Mesendoderm (in vitro differentiated cells): ENCODE measurements at places on chromosomes 16 and 17.

DNA sequence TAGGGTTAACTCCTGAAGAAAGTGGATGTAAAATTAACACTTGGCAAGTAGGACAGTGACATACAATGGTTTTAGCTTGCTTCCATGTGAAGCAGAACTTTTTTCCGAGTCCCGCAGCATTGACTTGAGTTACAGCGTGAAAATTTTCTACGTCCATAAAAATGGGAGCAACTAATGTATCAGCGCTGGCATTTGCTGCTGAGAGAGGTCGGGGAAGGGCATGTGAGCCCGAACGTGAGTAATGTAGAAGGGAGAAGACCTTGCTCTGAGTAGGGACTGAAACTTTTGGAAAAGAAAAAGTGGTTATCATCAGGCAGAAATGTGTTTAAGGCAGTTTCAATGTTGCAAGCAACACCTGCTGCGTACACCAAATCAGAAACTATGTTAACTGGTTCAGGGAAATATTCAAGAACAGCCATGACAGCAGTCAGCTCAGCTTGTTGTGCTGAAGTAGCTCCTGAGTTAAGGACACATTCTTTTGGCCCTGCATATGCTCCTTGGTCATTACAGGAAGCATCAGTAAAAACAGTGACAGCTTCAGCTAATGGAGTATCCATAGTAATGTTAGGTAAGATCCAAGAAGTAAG is 70.9 kb upstream of the ARL4D start:
- no peak overlapping the region for H3K4me3 ChIP-seq
- no peaks in the 10 kb centered on the region for H3K36me3 ChIP-seq
- H3K4me1 ChIP-seq, result no peaks in the 10 kb centered on the region
- H3K27me3 ChIP-seq, result no peaks in the 10 kb centered on the region

- no peaks in the 10 kb centered on the region for H3K36me3 ChIP-seq
- no peaks in the 10 kb centered on the region for H3K4me1 ChIP-seq
- no peak overlapping the region for H3K27ac ChIP-seq
- no peak for DNase-seq
Observed at GRCh38 chr17:8735336-8735939, 9.2 kb downstream of the CCDC42 start.

GRCh38 chr17:71316176-71316897 is 804.5 kb upstream of the SOX9 start:
- no peak for DNase-seq
- H3K27me3 ChIP-seq, result no peaks in the 10 kb centered on the region
- no peaks in the 10 kb centered on the region for H3K36me3 ChIP-seq

DNA sequence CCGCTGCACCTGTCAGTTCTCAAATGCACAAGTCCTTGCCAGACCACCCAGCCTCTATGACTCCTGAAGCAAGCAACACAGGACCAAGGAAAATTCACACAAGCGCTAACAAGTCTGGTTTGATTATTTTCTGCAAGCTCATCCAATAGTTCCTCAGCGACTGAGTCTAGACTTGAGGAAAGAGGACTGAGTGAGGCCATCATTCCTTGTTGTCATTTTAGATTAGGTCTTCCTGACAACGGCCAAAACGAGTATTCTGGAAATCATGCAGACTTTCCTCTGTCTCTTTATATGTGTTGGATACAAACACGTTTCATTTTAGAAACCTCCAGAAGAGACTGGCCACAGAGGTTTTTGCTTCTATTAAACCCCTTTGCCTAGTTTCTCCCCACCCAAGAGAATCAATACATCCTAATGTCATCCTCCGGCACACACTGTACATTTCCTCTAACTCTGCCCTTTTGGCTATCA is 561 bp downstream of the CCDC47 start:
- DNase-seq, result peak; percentile 11
- no peaks in the 10 kb centered on the region for H3K27me3 ChIP-seq
- H3K4me1 ChIP-seq, result peaks cover 2% of the 10 kb centered on the region
